ENCODE measurements at places on chromosomes 6 and 20. TPM values are rescaled to one million over a fixed set of nuclear protein-coding genes. Genes with fewer than 3 reads are reported as not detected.

The PBOV1 gene
- not detected for total RNA-seq

- DNase-seq = no peak
These were observed 2.8 kb downstream of the PROKR2 start for GRCh38 chr20:5313916-5314315.

DNA sequence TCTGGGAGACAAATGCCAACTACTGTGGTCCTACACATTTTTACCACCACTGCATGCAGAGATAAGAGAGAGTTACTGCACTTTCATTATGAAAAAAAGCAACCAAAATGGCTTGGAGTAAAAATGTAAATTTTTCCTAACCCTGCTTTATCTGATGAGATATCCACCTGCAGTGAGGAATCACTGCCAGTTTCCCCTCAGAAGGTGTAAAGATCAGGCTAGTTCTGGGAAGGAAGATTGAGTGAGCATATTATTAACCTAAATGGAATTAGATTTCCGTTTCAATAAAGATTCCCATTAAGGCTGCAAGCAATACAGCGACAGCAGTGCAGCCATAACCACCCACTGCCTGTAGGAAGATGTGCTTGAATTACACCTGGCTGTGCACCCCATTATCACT is 84.9 kb downstream of the QRSL1 start:
- DNase-seq = no peak

DNA sequence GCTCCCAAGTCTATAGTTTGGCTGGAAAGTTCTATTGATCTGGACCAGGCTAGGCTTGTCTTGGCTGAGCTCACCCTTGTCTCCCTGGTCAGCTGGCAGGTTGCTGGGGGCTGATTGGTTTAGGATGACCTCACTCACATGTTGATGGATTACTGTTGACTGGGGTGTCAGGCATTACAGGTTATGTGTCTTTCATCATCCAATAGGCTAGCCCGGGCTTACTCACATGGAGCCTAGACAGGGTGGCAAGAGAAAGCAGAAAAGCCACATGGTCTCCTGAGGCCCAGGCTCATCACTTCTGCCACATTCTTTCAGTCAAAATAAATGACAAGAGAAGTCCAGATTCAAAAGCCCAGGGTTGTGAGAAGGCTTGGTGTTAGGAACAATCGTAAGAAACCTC is 103.5 kb downstream of the BFSP1 start:
- DNase-seq = no peak

DNA sequence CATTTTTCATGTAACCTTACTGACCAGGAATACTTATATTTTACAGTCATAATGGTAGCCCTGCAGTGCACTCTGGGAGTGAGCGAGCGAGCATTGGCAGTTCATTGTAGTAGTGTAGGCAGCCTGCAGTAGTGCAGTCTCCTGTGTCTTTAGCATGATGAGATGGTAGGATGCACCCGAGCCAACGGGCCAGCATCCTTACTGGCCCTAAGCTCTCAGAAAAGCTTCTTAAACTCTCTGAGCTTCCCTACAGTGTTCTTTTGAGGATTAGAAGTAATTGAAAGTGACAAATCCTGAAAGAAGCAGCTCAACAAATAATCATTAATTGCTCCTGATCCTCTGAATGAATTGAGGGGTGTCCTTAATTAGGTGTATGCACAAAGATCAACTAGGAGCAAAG is 20.9 kb downstream of the SLC9A8 start:
- no peak for DNase-seq

All from activated naive CD4-positive, alpha-beta T cell treated with anti-CD3 and anti-CD28 coated beads, Interleukin-2, amount 50 U/mL, for 72 hours (primary cell).